Stomach (tissue), 19 donors: ENCODE measurements at places on chromosomes 3 and 15.

GRCh38 chr3:98259707-98260106 lies 4.3 kb upstream of the OR5H6 start:
- no peak for DNase-seq

- DNase-seq: peak; percentile 64
Measured at GRCh38 chr15:25739687-25740121, 123.4 kb downstream of the ATP10A start.

- no peak for DNase-seq
Measured at GRCh38 chr3:44939581-44940036, 36.4 kb downstream of the ZDHHC3 start.

GRCh38 chr3:30641416-30642251 lies 35.2 kb downstream of the TGFBR2 start:
- no peak for DNase-seq

- no peak for DNase-seq
Measured at GRCh38 chr15:40695469-40695890, 506 bp downstream of the RAD51 start.

- no peak for DNase-seq
Measured at GRCh38 chr15:99403597-99403996, 152.3 kb downstream of the LRRC28 start.

DNA sequence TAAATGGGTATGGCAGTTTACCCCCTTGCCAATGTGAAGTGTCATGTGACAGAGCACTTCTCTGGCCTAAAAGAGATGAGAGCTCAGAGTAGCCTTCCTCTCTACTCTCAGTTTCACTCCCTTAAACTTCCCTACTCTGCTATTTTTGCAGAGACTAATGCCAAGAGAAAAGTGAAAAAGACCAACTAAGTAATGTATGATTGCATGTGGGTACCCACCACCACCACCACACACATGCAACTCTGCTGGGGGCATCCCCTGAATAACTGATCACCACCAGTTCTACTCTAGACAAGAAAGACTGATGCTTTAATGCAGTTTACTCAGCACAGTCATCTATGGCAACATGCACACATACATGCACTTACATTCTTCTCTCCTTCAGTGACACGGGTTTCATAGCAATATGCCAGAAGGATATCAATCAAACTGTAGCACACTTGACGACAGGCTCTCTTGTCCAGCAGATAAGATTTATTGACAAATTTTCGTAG lies 31.3 kb downstream of the SHQ1 start:
- DNase-seq: no peak

DNA sequence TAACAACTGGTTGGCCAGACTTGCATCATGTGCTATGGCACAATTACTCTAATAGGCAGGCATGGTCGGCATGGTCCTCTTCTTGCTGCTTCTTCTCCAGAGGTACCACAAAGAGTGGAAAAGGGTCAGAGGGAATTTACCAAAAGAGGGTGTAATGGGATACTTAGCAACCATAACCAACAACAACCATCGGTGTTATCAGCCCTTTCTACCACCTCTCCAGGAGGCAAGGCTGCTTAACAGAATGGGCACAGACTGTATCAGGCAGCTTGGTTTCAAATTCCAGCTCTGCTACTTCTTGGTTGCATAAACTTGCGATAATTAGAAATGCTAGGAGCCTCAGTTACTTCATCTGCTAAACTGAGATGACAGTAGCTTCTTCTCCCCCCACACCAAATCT lies 284.6 kb upstream of the CRBN start:
- DNase-seq: no peak

DNA sequence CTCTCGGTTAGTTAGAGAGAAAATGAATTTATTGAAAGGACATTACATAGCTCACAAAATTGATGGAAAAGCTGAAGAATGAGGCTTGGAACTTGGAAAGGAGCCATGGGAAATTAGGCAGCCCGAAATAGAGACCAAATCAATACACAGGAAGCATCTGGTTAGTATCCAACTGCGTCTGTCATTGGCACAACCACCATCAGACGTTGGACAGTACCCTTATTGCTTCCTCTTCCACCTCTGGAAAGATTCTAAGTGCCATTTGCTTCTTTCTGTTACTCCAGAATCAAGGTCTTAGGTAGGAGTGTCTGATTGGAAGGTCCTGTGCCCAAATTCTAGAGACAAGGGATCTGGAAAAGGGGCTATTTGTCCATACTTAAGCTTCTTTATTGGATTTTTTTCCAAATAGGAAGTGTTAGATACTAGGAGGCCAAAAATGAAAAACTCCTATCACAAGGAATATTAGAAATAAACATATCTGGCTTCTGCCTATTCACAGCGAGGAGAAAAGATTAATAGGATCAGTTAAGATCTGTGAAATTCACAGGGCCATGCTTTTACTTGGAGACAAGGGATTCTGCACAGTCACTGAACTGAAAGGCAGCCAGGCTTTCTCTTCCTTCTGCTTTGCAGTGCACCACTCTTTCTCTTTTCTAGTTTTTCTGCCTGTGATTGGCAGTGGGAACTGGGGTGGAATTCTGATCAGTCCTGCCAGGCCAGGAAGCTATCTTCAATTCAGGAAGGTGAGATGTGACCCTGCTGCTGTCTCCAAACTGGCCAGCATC lies 10.7 kb upstream of the HACD2 start:
- DNase-seq: no peak

- DNase-seq: peak; percentile 21
Measured at GRCh38 chr15:56532721-56533460, 68.0 kb upstream of the MNS1 start.

DNA sequence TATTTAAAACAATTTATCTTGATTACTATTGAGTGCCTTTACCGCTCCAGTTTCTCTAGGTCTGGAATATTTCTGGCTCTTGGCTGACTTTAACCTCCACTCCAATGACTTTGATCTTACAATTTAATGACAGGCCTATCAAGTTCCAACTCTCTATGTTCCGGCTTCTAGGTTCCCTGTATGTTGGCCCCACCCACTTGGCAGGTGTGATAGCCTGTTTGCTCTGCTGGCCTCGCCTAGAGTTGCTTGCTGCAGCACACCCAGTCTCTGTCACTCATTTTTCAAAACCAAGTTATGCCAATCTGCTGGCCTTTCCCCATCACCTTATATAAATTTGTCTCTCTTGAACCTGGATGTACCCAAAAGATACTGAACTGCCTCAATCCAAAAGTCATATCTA lies 428.0 kb downstream of the ROBO1 start:
- peak; percentile 69 for DNase-seq

DNA sequence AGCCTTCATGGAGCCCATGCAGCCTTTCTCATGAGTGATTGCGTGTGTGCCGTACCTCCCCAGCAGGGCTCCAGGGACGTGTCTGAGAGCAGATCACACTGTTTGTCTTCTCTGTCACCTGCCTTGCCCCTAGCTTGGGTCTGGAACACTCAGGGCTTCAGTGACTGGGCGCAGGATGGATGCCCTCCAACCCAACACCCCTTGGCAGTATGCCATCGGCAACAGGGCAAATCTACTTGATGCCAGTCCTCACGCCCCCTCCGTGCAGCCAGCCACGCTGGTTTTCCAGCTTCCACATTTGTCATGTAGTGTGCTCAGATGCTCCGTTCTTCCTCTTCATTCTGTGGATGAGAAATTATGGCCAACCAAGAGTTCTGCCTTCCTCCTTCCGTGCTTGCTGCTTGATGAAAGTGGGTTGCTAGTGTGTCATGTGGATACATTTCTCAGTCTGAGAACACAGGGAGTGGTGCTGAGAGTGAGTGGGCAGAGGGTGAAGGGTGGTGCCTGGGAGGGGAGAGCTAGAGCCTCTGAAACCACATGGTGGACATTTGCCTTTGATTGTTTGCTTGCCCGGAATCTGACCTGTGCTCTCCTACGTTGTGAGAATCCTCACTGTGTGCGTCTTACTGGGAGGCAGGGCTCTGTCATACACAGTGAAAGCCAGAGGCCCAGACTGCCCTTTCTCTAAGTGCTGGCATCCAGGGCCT lies 97.2 kb downstream of the FAM43A start:
- no peak for DNase-seq

GRCh38 chr3:12841970-12842328 lies 584 bp upstream of the RPL32 start:
- no peak for DNase-seq

DNA sequence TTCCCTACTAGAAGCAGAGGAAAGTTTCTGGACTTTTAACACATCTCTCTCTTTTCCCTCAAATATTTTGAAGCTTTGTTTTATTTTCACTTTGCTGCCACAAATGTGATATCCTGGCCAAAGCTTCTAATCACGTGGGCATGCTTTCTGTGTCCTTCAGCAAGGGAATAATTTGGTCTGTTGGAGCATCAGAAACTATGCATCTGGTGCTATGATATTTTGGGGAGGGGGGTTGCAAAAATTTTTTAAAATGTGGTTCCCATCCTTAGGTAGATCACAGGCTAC lies 254.2 kb downstream of the GAP43 start:
- no peak for DNase-seq

DNA sequence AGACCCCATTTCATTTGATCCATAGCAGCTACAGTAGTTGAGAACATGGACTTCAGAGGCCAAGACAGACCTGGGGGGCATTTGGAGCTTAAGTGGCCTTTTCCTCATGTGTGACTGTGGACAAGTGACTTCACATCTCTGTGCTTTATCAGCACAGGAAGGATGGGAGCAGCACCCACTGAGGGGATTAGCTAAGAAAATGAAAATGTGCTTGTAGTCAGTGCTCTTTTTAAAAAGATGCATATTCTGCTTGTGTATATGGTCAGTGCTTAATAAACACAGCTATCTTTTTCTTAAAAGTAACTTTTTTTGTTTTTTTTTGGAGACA lies 34.5 kb downstream of the SLC6A6 start:
- no peak for DNase-seq

GRCh38 chr3:73215901-73216300 lies 154.4 kb downstream of the EBLN2 start:
- DNase-seq: no peak

GRCh38 chr3:12452361-12453330 lies 31.6 kb upstream of the TSEN2 start:
- DNase-seq: no peak

DNA sequence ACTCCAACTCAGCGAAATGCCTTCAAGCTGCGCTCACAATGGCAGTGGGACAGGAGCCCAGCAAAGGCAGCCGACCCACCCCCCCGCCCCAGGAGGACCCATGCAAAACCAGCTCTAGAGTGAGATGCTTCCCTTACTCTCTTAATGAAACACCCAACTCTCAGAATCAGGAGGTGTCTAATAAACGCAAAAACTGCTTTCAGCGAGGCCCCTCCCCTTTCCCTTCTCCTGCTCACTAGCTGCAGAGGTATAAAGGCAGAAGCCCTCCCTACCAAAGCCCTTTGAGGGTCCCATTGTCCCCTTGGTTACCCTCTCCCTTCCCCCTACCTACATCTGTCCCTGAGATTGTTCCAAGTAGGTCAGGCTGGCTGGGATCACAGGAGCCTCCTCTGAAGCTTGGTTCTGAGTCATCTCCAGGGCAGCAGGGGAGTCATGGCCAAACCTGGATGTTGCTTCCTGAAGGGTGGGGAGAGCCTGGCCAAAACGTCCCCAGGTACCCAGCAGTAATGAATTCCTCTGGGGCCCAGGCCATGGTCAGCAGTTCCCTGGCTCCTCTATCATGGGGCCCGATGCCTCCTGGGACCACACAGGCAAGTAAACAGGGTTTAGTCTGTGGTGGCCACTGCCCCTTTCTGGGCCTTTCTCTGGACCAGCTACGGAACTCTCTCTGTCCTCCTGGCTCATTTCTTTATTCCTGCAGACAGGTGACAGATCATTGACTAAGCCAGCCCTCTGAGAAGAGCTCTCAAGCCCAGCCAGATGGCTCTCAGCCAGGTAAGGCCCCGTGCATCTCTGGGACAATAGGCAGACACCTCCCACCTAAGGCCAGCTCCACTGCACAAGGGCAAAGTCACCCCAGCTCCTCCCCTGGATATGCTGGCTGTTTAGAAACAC lies 8.6 kb downstream of the KLHL25 start:
- DNase-seq: no peak

GRCh38 chr3:99108508-99108907 lies 207.0 kb upstream of the DCBLD2 start:
- DNase-seq: peak; percentile 27

DNA sequence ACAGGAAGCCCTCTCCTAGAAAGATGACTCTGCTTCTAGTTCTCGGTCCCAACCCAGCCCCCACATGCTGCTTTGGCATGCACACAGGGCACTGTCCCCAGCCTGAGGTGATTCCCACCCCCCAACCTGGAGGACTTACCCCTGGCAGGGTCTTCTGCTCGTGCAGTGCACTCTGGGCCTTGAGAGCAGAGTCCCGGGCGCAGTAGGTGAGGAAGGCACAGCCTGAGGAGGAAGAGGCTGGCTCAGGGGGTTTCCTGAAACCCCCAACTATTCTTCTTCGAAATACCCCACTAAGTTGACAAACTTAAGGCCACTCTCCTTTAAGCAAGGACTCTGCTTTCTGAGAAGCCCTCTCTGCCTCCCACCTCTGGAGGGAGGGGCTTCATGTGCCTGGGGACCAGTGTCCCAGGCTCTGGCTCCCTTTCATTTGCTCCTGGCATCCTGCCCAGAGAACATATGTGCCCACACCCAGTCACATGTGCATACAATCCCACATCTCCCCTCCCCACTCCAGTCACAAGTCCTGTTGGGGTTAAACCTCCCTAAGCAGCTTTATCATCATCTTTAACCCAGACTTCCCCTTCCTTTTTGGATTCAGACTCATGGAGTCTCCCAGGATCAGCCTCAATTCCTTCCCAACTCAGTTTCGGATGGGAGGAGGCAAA lies 4.1 kb downstream of the CELF6 start:
- DNase-seq: no peak

DNA sequence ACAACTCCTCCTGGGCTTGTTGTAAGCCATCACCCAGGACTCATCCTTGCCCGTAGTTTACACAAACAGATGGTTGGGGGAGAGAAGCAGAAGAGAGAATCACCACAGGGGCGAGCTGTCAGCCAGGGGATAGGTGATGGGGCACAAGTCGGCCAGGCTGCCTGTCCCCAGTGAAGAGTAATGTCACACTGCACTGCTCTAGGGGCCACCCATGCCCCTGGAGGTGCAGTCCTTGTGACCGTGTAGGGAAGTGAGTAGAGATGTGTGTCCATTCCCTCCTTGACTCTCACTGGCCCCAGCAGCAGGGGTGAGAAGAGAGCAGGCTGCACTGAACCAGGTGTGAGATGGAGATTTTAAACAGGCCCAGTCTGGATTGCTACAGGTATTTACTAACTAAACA lies 17.1 kb upstream of the PRSS50 start:
- DNase-seq: peak; percentile 17

DNA sequence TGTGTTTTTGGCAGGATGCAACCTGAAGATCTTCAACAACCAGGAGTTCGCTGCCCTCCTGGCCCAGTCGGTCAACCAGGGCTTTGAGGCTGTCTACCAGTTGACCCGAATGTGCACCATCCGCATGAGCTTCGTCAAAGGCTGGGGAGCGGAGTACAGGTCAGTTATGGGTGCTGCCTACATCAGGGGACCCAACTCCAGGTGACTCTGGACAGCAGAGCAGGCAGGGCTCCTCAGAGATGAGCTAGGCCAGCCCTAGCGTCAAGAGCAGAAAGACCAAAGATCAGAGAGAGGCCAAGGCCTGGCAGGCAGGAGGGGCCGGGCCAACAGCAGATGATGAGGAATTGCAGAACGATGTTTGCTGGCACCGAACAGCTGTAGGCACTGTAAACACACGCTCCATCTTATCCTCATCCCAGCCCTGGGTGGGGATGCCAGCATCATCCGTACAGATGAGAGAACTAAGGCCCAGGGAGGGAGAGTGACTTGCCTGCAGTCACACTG lies 67.1 kb downstream of the AAGAB start:
- no peak for DNase-seq
